Stimulated activated CD4-positive, alpha-beta T cell treated with anti-CD3 and anti-CD28 coated beads, Interleukin-1b, Interleukin-23, amount 100 ng/mL, for 48 hours (primary cell): ENCODE measurements at places on chromosomes 6 and 20.

- no peak for DNase-seq
Measured at GRCh38 chr20:35319871-35320197, 27.6 kb upstream of the FAM83C start.

DNA sequence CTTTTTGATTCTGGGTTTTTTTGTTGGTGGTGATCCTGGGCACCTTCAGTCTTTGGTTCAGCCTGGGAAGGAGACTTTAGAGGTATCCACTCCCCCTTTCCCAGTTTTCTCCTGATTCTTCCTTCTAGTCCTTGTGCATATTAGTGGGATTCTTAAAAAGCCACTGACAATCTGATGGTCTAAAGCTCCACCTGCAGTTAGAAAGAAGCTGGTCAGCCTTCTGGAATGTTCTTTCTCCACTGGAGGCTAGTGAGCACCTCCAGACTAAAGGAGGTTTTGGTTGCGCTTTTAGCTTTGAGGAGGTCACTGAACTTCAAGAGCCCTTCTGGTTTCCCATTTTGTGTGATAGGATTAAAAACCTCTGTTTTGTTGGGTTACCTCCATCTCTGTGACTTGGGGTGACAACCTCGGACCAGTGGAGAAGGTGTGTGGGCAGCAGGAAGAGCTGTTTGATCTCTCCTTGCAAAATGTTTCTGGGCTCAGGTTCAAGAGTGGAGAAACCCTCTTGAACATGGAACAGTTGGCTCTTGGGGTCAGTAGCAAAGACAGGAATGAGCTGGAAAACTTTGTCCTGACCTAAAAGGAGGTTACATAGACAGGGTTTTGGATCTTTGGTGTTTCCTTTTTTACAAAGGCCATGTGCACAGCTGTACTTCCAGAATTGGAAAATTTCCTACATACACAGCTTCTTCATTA is 29.0 kb downstream of the JARID2 start:
- no peak for DNase-seq

GRCh38 chr6:1591243-1591642 is 18.5 kb upstream of the FOXC1 start:
- no peak for DNase-seq

DNA sequence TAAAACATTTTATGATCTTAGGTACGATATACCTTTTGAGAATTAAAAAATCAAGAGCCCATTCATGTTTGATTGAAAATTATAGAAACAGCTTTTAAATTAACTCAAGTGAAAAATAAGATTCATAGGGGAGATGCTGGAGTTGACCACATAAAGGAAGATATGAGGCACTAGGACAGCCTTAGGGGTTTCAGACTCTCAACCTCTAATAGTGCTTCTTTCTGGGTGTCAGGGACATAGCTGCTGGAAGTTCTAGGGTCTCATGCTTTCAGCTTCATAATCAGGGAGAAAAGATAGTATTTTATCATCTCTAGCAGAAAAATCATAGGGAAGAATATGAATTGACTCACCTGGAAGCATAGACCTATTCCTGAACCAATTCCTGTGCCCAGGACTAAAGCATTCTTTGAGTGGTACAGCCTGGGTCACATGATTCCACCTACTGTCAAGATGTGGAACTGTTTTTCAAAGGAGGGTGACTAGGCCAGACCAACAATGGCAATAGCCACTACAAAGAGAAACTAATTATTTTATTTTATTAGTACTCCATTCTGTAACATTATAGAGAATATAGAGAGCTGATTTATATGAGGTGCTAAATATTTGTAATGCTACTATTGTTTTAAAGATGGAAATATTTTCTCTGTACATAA is 27.8 kb upstream of the CENPW start:
- DNase-seq = no peak

- no peak for DNase-seq
Measured at GRCh38 chr6:56582236-56582635, 60.5 kb downstream of the DST start.

DNA sequence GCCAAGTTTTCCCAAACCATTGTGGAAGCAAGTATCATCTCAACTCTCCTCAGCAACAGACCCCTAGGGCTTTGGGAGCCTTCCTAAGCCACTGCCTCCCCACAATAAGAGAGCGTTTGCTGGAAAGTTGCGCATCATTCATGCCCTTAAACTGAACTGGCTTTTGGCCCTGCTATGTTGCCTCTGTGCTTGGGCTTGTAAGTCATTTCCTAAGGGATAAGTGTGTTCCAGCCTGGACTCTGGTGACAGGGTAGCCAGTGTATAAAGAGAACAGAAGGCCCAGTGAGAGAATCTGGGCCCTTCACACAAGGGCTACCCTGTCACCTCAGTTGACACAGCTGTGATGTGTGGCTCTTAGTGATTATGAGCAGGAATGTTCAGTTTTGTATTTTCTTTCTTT is 77.8 kb downstream of the COL9A1 start:
- DNase-seq = no peak

- no peak for DNase-seq
Measured at GRCh38 chr20:49485563-49485962, 3.1 kb upstream of the KCNB1 start.

GRCh38 chr6:40856271-40856670 is 182.8 kb downstream of the UNC5CL start:
- DNase-seq = no peak

DNA sequence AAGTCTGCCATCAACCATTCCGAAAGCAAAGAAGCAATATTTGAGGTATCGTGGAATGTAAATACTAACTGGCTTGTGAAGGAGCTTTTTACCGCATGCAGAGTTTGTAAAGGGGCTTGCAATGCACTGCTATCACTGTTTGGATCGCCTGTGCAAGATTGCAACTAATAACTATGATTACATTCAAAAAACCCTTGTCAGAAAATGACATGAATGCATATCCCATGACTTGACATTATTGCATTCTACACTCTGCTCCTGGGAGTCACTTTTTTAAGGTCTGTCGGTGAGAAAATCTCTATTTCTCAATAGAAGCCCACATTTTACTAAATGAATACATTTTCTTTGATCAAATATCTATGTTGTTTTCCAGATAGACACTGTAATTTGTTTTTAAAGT is 335.4 kb upstream of the SPTLC3 start:
- DNase-seq = no peak

- no peak for DNase-seq
Measured at GRCh38 chr6:46901882-46902314, 19.8 kb downstream of the ADGRF5 start.

DNA sequence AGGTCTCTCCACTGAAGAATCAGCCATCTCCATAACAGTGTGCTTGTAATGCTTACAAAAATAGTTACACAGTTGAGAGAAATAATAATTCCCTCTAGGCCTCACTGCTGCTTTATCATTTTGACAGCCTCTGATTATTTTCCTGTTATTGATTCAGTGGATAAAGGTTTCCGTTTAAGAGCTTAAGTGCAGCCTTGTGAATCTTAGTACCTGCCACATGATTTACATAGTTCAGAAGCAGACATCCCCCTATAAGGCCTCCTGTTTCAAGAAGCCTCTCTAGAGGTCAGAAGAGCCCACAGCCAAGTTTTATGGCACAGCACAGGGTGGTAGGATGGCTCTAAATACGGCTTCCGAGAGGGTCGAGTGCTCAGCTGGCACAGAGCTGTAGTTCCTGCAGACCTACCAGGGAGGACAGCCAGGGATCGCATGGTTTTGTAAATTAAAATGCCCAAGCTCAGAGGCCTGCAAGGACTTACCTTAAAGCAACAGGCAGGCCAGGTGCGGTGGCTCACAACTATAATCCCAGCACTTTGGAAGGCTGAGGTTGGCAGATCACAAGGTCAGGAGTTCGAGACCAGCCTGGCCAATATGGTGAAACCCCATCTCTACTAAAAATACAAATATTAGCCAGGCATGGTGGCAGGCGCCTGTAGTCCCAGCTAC is 17.6 kb upstream of the PYGB start:
- no peak for DNase-seq

- no peak for DNase-seq
Measured at GRCh38 chr20:54535746-54536145, 60.4 kb downstream of the DOK5 start.

- no peak for DNase-seq
Measured at GRCh38 chr6:165060720-165061119, 248.7 kb downstream of the C6orf118 start.

GRCh38 chr6:38522322-38522721 is 117.4 kb downstream of the BTBD9 start:
- no peak for DNase-seq

GRCh38 chr20:63365601-63366389 is 4.6 kb upstream of the CHRNA4 start:
- DNase-seq = no peak

- no peak for DNase-seq
Measured at GRCh38 chr6:46606338-46606737, 46.3 kb downstream of the CYP39A1 start.

DNA sequence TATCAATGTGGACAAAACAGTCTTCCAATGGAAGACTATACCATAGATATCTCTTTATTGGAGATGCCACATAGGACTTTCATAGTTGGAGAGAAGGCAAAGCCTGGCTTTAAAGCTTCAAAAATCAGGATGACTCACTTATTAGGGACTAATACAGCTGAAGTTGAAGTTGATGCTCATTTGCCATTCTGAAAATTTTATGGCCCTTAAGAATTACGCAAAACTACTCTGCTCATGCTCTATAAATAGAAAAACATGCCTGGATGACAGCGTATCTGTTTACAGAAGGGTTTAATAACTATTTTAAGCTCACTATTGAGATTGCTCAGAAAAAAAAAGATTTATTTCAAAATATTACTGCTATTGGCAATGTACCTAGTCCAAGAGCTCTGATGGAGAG is 155.5 kb upstream of the DST start:
- no peak for DNase-seq

GRCh38 chr6:25169553-25169952 is 109.6 kb upstream of the CARMIL1 start:
- no peak for DNase-seq

DNA sequence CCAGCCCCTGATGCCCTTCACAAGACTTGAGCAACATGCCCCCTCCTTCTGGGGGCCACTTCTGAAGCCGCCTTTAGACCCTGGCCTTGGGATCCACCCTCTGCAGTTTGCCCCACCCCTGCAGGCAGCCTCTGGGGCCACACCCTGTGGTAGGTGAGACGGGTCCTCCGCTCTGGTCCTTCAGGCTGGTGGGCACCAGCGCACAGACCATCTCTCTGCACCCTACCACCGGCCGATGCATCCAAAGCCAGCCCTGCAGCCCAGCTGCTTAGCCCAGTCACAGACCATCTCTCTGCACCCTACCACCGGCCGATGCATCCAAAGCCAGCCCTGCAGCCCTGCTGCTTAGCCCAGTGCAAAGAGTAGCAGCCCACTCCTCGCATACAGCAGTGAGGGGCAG is 159.3 kb upstream of the ECI2 start:
- no peak for DNase-seq

- no peak for DNase-seq
Measured at GRCh38 chr20:38599410-38599882, 2.2 kb upstream of the ARHGAP40 start.

- DNase-seq = no peak
Measured at GRCh38 chr6:44396968-44397367, 9.5 kb downstream of the CDC5L start.

GRCh38 chr6:17877895-17878440 is 109.5 kb downstream of the KIF13A start:
- DNase-seq = no peak

GRCh38 chr20:21272279-21272678 is 30.9 kb upstream of the XRN2 start:
- no peak for DNase-seq

DNA sequence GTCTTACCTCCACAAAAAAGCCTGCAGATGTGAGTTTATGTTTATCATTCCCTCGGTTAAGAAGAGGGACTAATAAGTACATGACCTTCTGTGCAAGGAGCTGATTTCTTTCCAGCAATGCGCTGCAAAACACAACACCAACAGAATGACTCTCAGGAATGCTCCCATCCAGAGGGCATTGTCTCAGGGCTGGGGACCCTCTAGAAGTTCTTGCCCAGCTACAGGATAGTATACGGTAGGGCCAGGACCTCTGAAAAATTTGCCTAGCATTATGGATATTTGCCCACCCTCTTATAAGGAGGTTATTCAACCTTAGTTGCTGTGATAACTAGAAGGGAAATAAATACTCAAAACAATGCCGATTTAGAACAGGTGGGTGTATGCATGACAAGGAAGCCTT is 24.7 kb upstream of the RBL1 start:
- no peak for DNase-seq

GRCh38 chr6:43990627-43991619 is 136.3 kb downstream of the MRPL14 start:
- DNase-seq = no peak

- DNase-seq = no peak
Measured at GRCh38 chr6:163825033-163825432, 410.5 kb downstream of the QKI start.

DNA sequence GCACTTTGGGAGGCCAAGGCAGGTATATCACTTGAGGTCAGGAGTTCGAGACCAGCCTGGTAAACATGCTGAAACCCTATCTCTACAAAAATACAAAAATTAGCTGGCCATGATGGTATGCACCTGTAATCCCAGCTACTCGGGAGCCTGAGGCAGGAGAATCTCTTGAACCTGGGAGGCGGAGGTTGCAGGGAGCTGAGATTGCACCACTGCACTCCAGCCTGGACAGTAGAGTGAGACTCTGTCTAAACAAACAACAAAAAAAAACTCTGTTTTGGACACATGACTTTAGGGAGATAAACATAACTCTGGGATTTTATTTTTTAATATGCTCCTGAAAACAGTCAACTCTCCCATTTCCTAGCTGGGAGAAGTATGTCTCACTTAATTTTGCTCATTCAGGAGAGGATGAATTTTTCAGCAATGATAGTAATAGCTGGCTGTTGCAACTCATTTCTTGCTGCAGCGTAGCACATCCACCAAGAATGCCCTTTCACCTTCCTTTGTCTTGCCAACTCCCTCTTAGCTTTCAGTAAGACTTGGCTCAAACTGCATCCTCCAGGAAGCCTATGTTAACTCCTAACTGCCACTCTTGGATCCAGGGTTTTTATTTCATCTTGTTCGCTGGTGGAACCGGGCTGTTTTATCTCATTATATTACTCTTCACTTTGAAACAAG is 24.3 kb downstream of the TOP1 start:
- DNase-seq = no peak

GRCh38 chr6:106017454-106017853 is 68.7 kb upstream of the PRDM1 start:
- DNase-seq = no peak

- DNase-seq = no peak
Measured at GRCh38 chr20:15005300-15005986, 668.0 kb upstream of the FLRT3 start.

GRCh38 chr6:33931799-33932198 is 128.0 kb upstream of the MLN start:
- no peak for DNase-seq

- DNase-seq = no peak
Measured at GRCh38 chr20:611843-612185, 1.7 kb upstream of the TCF15 start.

GRCh38 chr6:170049641-170050561 is 241.0 kb downstream of the DLL1 start:
- DNase-seq = no peak

GRCh38 chr20:44549123-44549522 is 27.3 kb upstream of the SERINC3 start:
- no peak for DNase-seq

- DNase-seq = no peak
Measured at GRCh38 chr6:156852147-156852857, 75.1 kb downstream of the ARID1B start.
